ENCODE measurements at places on chromosomes 11 and 22.

DNA sequence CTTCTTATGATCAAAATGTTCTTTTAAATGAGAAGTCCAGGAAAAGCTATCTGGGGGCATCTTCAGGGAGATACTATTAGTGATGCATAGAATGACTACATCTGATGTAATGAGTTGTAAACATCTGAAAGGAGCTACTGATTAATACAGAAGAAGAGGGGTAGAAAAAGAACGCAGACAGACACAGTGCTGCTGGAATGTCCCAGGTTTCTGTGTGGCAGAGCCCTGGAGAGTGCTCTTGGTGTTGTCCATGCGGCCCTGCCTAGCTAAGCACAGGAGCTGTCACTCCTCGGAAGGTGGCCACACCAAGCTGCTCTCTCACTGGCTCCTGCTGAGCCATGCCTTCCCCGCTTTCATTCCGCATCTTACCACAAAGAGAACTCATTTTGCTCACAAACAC lies 768.8 kb downstream of the OPCML start:
- no peak for DNase-seq

GRCh38 chr11:109864151-109864661 lies 229.0 kb upstream of the ZC3H12C start:
- DNase-seq: no peak

- DNase-seq: no peak
These were observed 123.8 kb downstream of the MICAL2 start for GRCh38 chr11:12234221-12234620.

DNA sequence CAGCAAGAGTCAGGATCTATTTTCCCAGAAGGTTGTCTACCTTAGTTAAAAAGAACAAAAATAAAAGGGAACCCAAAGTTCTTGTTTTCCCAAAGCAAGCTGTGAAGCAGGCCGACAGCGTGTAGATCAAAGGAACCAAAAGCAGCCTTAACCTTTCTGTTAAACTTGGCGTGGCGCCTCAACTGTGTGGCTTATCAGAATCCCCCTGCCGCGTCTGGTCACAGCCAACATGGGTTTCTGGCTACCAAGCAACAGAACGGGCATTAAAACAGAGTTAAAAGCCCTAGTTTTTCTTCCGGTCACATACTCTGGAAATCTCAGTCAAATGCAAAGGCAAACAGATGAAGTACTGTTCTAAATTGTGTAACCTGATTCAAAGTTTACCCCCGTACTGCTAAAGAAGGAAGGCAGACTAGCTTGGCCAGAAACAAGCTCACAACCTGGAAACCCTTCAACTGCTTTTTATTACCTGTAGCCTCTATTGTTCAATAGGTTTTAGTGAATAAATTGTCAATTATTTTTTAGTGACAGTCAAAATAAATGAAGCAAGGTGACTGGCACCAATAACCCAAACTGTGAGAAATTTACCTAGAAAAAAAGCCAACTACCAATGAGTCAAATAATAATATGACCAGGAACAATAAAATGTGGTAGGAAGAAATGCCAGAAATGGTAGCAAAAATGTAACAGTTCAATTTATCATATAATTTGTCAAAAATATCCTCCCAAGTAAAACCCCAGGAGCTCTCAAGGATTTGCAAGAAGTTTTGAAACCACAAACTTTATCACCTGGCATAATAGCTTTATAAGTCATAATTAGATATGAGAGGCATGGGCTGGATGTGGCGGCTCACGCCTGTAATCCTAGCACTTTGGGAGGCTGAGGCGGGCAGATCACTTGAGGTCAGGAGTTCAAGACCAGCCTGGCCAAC lies 21.4 kb downstream of the CHKA start:
- DNase-seq: no peak

DNA sequence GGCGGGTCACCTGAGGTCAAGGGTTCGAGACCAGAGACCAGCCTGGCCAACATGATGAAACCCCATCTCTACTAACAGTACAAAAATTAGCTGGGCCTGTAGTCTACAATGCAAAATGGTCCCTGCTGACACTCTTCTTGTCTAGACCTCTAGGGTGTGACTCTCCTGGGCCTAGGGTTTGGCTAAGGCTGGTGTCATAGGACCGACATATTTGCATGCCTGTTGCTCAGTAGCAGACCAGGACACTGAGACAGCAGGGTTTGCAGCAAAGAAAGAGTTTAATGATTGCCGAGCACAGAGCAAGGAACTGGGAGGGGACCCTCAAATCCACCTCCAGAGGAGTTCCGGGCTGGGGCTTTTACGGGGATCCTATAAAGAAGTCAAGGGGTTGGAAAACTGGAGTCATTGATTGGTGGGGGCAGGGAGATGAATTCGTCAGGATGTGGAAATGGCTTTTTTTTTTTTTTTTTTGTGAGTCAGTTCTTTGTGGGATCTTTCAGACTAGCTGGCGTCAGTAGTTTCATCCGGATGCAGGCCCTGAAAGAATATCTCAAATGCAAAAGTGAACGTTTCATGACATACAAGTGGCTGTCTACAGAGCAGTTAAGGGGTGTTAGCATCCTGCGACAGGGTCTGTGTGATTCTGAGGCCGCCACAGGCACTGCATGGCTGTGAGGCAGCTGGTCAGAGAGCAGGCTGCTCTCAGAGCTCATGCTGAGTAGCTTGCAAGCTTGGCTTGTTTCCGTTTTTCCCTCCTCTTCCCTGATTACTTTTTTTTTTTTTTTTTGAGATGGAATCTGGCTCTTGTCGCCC lies 27.2 kb upstream of the A4GALT start:
- DNase-seq: no peak

GRCh38 chr11:78612721-78613377 lies 38.2 kb upstream of the NARS2 start:
- no peak for DNase-seq

DNA sequence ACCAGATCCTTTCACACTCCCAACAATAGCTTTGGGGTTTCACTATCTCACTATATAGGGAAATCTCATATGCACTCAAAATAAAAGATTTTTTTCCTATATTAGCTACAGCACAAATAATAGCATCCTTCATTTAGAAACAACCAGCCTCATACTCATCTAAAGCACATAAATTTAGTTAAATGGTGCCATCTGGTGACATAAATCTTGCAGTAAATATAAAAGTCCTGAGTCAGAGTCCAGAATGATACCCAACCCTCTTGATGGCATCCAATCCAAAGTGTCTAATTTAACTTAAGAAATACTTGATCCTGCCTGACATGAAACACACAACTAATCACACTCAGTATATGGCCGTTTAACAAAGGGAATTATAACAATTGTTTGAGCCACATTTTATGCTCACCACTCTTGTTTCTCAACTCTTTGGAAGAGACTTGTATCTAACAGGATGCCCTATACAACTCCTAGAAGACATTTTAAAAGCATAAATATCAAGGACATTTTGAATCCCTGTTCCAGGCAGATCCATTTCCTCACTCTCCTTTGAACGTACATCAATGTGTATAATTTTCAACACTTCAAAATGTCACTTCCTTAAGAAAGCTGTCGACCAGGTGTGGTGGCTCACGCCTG lies 36.2 kb downstream of the DLG2 start:
- DNase-seq: no peak

GRCh38 chr22:30056015-30056414 lies 24.2 kb upstream of the HORMAD2 start:
- DNase-seq: no peak

GRCh38 chr11:76598426-76598839 lies 72.1 kb downstream of the LRRC32 start:
- DNase-seq: no peak

DNA sequence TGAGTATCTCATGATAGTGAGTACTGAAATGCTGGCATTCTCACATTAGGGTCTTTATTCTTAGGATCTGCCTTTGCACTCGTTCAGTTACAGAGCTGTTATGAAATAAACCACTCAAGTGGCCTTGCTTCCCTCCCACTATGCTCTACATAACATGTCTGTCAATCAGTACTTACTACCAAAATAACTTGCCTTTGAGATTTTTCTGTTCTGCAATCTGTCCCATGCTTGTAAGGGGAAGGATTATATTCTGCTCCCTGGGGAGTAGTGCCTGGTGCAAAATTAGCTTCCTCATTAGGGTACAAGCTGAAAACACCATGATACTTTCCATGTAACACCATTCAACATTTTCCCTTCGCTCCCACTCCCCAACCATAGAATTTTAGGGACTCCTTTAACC lies 1.9 kb upstream of the GRAP2 start:
- no peak for DNase-seq

DNA sequence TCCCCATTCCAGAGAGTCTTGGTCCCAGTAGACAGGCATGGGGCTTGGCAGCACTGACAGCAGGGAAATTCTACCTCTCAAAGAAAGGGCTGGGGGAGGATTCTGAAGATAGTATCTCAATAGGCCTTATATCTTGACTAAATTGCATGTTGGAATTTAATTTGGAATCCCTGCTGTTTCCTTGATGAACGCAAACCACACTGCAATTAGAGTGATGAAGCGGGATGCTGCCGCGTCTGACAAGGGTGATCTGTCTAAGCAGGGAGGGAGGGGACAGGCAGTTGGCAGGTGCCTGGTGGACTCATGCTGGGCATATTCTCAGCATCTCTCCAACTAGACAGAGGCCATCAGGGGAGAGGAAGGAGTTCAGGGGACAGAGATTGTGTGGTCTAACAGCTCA lies 48.4 kb downstream of the COMMD9 start:
- no peak for DNase-seq

DNA sequence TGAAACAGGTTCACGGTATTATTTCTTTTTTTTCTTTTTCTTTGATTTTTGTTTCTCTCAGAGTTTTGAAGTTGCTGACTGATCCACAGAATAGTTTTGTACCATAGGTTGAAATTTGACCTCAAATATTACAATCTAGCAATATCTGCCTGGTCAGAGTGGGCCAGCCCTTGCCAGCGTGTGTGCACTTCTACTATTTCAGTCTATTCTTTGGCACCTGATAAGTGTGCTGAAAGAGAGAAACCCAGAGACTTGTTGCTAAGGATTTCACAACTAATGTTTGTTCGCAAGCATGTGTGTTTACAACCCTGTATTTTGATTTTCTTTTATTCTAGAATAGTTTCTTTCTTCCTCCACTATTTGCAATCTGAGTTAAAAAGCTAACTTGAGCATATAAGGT lies 1125.2 kb upstream of the CNTN5 start:
- DNase-seq: no peak

GRCh38 chr11:44804449-44805437 lies 78.0 kb downstream of the TSPAN18 start:
- no peak for DNase-seq

- no peak for DNase-seq
These were observed 152.8 kb downstream of the NCAM1 start for GRCh38 chr11:113113801-113114704.

GRCh38 chr11:40235841-40236240 lies 1223.6 kb downstream of the LRRC4C start:
- DNase-seq: no peak

- no peak for DNase-seq
These were observed 17.8 kb downstream of the CD59 start for GRCh38 chr11:33718440-33718839.

GRCh38 chr11:33885338-33886005 lies 6.4 kb downstream of the LMO2 start:
- no peak for DNase-seq

DNA sequence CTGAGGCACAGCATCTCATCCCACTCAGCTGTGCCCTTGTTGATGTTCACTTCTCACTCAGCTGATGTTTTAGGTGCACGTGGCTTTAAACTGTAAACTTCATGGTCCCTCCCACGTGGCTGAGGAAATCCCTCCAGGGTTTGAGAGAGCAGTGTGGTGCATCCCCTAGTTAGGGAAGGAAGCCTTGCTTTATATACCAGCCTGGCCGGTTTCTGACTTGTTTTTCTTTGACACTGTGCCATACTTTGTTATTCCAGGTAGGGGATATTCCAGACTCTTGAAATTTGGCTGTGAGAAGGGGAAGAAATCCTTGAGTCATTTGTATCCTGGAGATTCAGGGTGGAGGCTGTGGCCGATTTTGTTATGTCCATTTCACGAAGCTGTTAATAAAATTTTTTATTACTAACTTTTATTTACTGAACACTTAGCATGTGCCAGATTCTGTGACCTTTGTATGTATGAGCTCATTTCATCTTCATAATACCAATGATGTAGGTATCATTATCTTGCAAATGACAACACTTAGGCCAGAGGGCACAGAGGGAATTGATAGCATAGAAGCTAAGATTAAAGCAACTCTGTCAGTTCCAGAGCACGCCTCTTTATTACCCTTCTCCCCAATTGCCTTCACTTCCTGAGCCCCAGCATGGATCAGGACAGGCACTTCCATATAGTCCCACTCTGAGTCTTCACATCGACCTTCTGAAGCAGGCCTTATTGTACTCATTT lies 116.6 kb downstream of the NAV2 start:
- no peak for DNase-seq

DNA sequence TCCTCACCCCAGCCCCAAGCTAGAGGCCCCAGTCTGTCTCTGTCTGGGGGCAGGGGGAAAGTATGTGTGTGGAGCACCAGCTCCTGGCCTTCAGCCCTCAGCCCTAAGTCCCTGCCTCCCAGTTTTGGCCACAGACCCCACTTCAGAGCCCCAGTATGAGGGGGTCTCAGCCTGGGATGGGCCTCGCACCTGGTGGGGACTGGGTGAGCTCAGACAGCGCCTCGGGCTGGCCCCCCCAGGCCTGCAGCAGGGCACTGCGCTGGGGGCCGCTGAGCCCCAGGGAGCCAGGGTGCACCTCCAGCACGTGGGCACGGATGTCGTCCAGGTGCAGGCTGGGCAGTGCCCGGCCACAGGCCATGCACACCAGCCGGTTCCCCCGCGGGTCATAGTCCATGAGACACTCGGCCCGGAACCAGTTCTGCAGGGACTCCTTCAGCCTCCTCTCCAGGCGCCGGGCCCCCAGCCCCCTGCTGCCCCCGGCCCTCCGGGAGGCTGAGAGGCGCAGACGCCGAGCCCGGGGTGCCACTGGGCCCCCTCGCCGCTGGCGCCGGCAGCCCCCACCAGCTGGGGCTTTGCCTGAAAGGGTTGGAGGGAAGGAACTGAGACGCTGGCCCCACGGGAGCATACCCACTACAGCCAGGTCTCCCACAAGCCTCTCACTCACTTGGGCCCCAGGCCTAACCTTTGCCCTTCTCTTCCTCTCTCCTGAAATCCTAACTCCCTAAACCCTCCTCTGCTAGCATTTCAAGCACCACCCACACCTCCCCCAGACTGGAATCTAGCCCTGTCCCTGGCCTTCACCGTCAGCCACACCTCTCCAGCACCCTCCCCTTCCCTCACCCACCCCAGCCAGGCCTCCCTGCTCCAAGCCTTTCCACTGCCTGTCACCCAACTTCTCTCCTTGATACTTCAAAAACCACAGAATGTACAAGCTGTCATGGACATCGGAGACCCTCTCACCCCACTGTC lies 3.6 kb downstream of the ZFTA start:
- no peak for DNase-seq

DNA sequence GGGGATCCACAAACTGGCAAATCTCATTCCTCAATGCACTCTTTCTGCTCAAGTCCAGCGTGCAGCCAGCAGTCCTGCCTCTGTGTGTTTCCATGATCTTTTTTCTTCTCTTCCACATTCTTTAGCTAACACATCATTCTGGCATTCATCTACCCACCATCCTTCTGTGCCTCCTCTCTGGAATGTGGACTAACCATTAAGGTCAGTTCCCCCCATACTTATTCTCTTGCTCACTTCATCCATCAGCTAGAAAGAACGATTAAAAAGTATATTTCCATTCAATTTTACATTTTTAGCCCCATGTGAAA lies 7.8 kb downstream of the KIRREL3 start:
- DNase-seq: no peak

- no peak for DNase-seq
These were observed 79.0 kb downstream of the CADM1 start for GRCh38 chr11:115425250-115425649.
